ENCODE measurements at places on chromosomes 12 and 14.
A peak's percentile ranks its signal among the peaks of the same experiment; 100 is the strongest.

DNA sequence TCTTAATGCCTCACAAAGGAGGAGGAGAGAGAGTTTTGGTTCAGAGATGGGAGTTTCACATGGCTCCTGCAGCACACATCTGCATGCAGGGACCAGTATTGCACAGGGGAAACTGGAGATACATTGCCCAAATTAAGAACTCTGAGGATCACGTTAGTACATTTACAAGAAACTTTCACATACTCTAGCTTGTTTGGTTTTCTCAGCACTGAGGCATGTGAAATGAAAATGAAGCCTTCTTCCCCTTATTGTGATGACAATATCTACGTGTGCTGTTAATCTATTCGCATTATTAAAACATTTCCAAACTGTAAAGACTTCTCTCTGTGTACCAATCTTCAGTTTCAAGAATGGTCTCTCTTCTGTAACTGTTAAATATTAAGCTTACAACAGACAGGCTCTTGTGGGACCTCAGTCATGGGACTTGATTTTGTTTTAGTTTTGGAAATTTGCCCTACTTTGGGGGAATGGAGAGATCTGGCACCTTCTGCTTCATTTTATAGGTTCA, 124.7 kb downstream of the DAAM1 start:
- DNase-seq, result no peak

DNA sequence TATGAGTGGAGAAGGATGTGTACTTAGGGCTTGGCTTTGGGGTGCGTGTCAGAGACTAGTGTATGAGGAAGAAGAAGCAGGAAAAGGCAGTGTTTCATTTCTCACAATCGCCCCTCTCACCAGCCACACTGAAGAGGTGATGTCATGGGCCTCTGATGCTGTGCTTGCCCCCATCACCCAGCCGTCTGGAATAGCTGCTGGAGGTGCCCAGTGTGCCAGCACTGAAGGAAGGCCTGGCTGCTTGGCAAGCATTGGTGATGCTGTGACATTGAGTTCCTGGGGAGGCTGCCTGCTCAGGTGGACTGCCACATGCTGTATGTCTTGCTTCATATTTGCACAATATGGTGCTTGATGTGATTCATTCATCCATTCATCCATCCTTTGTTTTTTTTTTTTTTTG, 56.2 kb downstream of the CRADD start:
- no peak for DNase-seq

GRCh38 chr12:130555628-130556485, 160.2 kb downstream of the RIMBP2 start:
- peak; percentile 92 for DNase-seq

DNA sequence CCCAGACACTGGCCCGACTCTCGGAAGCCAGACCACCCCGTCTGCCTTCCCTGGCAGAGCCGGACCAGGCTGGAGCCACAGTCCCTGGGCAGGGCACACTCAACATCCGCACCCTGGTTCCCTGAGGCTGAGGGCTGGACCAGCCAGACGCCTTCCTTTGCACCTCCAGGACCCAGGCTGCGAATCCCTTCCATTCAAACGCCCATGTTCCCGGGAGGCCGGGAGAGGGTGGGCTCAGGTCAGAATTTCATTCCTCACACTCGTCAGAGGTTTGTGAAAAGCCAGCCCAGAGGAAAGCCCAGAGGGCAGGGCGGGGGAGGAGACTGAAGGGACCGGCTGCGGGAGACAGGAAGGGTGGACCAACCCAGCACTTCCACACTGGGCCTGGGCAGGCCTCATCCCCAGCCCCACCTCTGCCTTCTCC, 58.7 kb downstream of the LRRC74A start:
- DNase-seq, result no peak

GRCh38 chr12:125184213-125184967, 119.2 kb downstream of the AACS start:
- no peak for DNase-seq

GRCh38 chr14:52730709-52731111, 744 bp downstream of the STYX start:
- DNase-seq, result no peak

GRCh38 chr14:61574514-61574807, 120.9 kb upstream of the HIF1A start:
- DNase-seq, result no peak

- no peak for DNase-seq
Observed at GRCh38 chr12:109932878-109933503, 32.9 kb downstream of the TCHP start.

DNA sequence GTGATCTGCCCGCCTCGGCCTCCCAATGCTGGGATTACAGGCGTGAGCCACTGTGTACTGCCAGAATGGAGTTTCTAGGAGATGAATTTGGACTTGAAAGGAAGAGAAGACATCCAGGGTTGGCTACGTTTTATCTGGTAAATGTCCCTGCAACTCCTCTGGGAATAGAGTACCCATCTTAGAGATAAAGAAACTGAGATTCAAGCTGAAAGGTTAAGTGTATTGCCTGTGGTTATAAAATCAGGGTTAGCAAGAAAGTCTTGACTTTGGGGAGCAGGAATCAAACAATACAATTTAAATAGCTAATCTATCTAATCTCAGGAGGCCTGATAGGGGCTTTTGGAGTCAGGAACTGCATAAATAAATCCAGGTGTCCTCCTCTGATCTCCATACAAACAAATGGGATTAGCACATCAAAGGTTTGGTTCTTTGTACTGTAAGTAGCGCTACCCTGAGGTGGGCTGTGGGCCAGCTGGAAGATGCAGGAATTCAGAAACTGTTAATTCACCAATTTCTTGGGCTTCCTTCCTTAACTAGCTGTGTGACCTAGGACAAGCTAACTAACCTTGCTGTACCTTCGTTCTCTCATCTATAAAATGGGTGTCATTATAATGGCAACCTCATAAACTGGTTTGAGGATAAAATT, 45.1 kb downstream of the TBX3 start:
- DNase-seq, result no peak

DNA sequence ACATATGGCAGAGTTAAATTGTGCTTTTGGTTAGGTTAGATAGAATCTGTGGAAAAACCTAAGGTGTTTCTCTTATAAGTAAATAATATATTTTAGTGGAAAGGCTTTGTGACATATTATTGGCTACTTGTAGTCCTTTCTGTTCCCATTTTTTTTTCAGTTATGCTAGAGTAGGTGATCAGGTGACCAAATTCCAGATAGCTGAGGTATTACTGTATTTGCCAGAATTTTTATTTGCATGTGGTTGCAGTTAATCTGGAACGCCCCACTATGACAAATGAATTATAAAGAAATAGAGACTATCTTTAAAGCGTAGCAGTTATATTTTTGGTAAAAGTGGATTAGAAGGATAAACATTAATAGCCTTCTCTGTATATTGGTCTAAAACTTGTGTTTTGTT, 52.0 kb downstream of the ARHGAP5 start:
- DNase-seq, result no peak

- DNase-seq, result no peak
Observed at GRCh38 chr12:1936406-1937320, 18.2 kb upstream of the CACNA2D4 start.

DNA sequence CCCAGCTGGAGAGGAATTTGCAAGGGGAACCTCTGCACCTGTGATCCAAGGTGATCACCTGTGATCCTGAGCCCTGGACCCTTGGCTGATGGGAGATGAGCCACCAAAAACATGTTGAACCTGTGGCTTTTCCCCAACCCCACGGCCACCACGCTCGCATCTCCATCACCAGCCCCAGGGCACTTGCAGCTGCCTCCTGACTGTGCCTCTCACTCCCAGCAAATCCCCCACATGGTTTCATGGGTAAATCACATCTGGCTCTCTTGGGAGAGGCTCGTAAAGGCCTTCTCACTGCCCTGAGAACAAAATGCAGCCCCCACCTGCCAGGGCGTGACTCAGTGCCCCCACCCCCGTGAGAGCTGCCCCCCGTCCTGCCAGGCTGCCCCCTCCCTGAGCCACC, 76.0 kb downstream of the RFLNA start:
- DNase-seq, result no peak

- DNase-seq, result no peak
Observed at GRCh38 chr12:85573635-85574214, 262.5 kb downstream of the RASSF9 start.

DNA sequence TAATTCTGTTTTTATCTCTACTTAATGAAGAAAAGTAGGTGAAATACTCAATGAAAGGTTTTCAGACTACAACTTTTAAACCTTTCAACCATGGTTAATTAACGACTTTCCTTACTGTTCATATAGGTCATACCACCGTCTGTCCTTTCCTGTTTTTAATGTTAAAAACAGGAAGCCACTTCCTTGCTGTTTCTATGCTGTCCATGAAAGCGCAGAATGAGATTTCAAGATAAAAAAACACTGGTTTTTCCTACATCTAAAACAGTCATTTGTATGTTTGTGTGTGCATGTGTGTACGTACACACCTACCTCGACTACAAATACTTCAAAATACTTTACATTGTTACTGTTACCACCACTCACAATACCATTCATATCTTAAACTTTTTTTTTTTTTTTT, 27.3 kb downstream of the SPTLC2 start:
- DNase-seq, result no peak

GRCh38 chr12:42669553-42669952, 80.0 kb upstream of the PRICKLE1 start:
- no peak for DNase-seq

DNA sequence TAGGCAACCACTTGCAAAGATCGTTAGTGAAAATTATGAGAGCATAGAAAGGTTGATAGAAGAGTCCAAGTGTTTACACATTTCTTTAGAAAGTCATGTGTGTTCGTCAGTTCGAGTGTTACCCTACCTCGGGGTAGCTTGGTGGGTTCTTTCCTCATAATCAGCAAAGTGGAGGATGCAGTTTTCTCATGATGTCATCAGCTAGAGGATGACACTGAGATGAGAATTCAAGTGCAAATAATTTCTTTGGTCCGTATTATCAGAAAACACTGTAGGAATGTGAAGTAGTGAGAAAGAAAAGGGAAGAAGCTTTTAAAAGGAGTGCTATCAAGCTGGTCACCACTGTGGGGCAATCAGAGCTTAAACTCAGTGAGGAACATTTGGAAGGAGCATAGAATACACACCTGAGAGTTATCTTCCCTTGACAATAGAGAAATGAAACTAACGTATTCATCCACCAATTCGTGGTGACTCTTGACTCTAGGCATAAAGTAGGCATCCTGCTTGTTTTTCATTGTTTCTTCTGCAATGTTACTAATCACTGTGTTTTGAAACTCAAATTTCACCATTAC, 1340.9 kb upstream of the TMEM132C start:
- DNase-seq, result no peak

- DNase-seq, result peak; percentile 4
Observed at GRCh38 chr12:11630046-11630706, 19.3 kb upstream of the ETV6 start.

GRCh38 chr14:61215222-61216020, 65.7 kb downstream of the TMEM30B start:
- DNase-seq, result no peak

DNA sequence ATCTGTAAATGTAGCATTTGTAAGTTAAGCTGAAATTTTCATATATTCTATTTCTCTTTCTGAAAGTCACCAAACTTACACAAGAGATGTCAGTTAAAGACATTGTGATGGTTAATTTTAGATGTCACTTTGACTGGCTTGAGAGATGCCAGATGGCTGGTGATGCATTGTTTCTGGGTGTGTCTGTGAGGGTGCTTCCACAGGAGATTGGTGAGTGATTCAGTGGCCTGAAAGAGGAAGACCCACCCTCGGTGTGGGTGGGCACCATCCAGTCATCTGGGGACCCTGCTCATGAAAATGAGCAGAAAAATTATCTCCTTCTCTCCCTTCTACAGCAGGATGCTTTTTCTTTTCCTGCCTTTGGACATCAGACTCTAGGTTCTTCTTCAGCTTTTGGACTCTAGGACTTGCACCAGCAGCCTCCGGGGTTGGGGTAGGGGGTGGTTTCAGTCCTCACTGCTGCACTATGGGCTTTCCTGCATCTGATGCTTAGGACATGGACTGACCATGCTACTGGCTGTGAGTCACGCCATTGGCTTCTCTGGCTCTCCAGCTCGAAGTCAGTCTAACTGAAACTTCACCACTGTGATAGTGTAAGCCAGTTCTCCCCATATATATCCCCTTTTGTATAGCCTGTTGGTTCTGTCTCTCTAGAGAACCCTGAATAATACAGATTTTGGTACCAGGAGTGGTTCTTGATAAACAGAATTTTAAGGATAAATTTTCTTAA, 20.9 kb downstream of the PDE6H start:
- DNase-seq, result no peak

DNA sequence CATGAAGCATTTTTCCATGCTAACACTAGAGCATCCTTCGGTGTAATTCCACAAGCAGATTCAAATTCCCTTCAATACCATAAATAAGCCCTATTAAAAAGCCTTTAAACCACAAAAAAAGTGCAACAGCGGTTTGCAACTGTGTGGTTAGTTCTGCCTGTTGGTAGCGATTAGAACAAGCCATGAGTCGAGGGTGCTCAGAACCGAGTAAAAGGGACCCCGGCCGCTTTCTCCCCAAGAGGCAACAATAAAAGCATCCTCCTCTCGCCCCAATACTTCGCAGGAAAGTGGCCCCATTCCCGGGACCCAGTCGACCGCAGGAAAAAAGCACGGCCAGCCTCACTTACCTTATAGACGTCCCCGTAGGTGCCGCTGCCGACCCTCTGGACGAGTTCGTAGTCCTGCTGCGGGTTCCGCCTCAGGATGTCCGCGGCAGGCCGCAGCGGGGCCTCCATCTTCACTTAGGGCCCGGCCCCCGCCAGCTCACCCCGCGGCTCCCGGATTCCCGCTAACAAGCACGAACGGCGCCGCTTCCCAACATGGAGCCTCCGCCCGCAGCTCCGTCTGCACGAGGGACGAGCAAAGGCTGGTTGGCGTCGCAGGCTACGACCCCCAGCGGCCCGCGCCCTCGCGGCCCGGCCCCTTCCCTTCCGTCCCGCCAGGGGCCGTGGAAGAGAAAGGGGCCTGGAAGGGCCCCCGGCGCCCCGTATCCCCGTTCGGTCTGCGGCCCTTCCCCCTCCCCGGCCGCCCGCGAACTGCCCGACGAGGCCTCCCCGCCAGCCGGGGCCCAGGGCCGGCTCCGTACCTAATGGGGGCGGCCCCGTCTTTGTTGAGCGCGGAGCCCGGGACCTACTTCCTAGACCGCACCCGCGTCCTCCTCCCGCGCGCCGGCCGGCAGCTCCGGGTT, 521 bp downstream of the MAP4K5 start:
- DNase-seq, result no peak

GRCh38 chr12:12901158-12901791, 9.9 kb downstream of the GPRC5A start:
- DNase-seq, result no peak

- no peak for DNase-seq
Observed at GRCh38 chr12:104521731-104522130, 65.0 kb downstream of the CHST11 start.
